GM23338 (cell line): ENCODE measurements at places on chromosomes 4 and X. TPM values are rescaled to one million over a fixed set of nuclear protein-coding genes. Genes with fewer than 3 reads are reported as not detected.

TCP11X2 gene
- polyA plus RNA-seq, result 0.81 and 1.1 TPM in 2 replicates

RENBP gene
- 1.5 and 2.0 TPM in 2 replicates for polyA plus RNA-seq

NPNT gene
- 1.4 and 1.9 TPM in 2 replicates for polyA plus RNA-seq

FRG1 gene
- 52.9 and 65.2 TPM in 2 replicates for polyA plus RNA-seq

DCAF8L2 gene
- polyA plus RNA-seq, result not detected in 2 replicates

ASB5 gene
- not detected in 2 replicates for polyA plus RNA-seq

SLBP gene
- polyA plus RNA-seq, result 58.6 and 62.5 TPM in 2 replicates

TMSB15C gene
- polyA plus RNA-seq, result 1.0 and 1.1 TPM in 2 replicates

DUSP9 gene
- 0.54 and 0.71 TPM in 2 replicates for polyA plus RNA-seq

SPANXN4 gene
- polyA plus RNA-seq, result not detected in 2 replicates

DNA sequence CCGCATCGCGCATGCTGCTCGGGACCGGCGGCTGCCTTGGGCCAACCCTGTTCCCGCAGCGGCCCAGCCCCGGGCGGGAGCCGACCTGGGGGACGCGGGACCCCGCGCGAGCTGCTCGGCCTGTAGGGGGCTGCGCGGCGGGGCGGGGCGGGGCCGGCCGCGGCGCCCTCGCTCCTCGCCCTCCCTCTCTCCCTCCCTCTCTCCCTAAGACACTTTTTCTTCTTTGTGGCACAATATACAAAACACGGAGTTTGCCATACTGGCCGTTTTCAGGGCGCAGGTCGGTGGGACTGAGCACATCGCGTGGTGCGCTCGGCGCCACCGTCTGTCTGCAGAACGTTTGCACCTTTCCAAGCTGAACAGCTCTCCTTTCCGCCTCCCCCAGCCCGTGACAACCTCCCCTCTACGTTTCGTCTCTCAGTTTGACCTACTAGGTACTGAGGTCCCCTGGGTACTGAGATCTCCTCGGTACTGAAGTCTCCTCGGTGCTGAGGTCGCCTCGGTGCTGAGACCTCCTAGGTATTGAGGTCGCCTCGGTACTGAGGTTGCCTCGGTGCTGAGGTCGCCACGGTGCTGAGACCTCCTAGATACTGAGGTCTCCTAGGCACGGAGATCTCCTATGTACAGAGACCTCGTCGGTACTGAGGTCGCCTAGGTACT lies 261.1 kb upstream of the PLCXD1 start:
- H3K27ac ChIP-seq, result no peak overlapping the region
- DNase-seq, result peak; percentile 33
- peak overlapping the region; percentile 45; the same call in 1 of the 2 replicates for H3K4me3 ChIP-seq
- H3K36me3 ChIP-seq, result no peaks in the 10 kb centered on the region

GRCh38 chr4:72860766-72861165 lies 208.8 kb downstream of the COX18 start:
- H3K27ac ChIP-seq, result no peak overlapping the region
- no peaks in the 10 kb centered on the region for H3K36me3 ChIP-seq
- no peak overlapping the region for H3K4me3 ChIP-seq
- no peaks in the 10 kb centered on the region for H3K4me1 ChIP-seq
- no peak for DNase-seq
- no peaks in the 10 kb centered on the region for H3K27me3 ChIP-seq

- H3K27ac ChIP-seq, result no peak overlapping the region
- no peaks in the 10 kb centered on the region for H3K36me3 ChIP-seq
- no peak overlapping the region for H3K4me3 ChIP-seq
- no peak for DNase-seq
Observed at GRCh38 chrX:68833448-68833805, 4.6 kb downstream of the EFNB1 start.

DNA sequence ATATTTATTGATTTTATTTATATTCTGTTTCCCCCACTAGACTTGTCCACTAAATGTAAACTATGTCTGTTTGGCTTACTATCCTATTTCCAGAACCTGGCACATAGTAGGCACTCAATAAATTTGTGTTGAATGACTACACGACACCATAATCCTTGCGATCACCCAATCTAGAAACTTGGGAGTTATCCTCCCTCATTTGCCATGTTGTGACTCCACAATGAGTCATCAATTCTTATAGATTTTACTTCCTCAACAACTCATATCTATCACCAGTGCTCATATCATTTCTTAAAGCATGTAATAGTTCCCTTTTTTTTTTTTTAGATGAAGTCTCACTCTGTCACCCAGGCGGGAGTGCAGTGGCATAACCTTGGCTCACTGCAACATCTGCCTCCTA lies 39.9 kb upstream of the VAMP7 start:
- H3K4me3 ChIP-seq, result no peak overlapping the region
- H3K36me3 ChIP-seq, result no peaks in the 10 kb centered on the region
- no peak overlapping the region for H3K27ac ChIP-seq
- H3K27me3 ChIP-seq, result no peaks in the 10 kb centered on the region
- no peak for DNase-seq

DNA sequence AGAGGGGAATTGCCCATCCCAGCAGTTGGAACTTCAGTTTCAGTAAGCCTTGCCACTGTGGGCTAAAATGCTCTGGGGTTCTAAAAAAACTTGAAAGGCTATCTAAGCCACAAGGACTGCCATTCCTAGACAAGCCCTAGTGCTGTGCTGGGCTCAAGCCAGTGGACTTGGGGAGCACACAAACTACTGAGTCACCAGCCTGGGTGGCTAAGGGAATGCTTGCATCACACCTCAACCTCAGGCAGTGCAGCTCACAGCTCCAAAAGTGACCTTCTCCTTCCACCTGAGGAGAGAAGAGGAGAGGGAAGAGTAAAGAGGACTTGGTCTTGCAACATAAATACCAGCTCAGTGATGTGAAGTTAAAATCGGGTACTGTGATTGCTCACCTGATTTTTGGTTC lies 116.7 kb upstream of the GLRA2 start:
- no peak overlapping the region for H3K4me3 ChIP-seq
- H3K4me1 ChIP-seq, result no peaks in the 10 kb centered on the region
- no peaks in the 10 kb centered on the region for H3K27me3 ChIP-seq
- no peak overlapping the region for H3K27ac ChIP-seq
- DNase-seq, result no peak

- no peak for DNase-seq
- no peaks in the 10 kb centered on the region for H3K36me3 ChIP-seq
- H3K27ac ChIP-seq, result no peak overlapping the region
- no peak overlapping the region for H3K4me3 ChIP-seq
- no peaks in the 10 kb centered on the region for H3K27me3 ChIP-seq
Observed at GRCh38 chr4:122508083-122508482, 51.6 kb upstream of the IL2 start.

GRCh38 chrX:9656277-9656676 lies 109.4 kb downstream of the GPR143 start:
- no peaks in the 10 kb centered on the region for H3K36me3 ChIP-seq
- H3K4me3 ChIP-seq, result no peak overlapping the region
- no peak for DNase-seq

GRCh38 chr4:84512277-84512676 lies 13.2 kb upstream of the NKX6-1 start:
- H3K27ac ChIP-seq, result no peak overlapping the region
- H3K4me3 ChIP-seq, result no peak overlapping the region
- H3K4me1 ChIP-seq, result peaks cover 3% of the 10 kb centered on the region
- no peak for DNase-seq

DNA sequence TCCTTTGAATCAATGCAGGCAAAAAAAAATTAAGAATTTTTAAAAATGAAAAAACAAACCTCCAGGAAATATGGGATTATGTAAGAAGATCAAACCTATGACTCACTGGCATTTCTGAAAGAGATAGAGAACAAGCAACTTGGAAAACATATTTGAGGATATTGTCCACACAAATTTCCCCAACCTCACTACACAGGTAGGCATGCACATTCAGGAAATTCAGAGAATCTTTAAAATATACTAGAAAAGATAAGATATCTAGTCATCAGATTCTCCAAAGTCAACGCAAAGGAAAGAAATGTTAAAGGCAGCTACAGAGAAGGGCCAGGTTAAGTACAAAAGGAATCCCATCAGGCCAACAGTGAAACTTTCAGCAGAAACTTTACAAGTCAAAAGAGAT lies 85.6 kb downstream of the ANTXR2 start:
- DNase-seq, result no peak
- H3K4me3 ChIP-seq, result no peak overlapping the region
- no peaks in the 10 kb centered on the region for H3K4me1 ChIP-seq
- H3K27ac ChIP-seq, result no peak overlapping the region
- no peaks in the 10 kb centered on the region for H3K36me3 ChIP-seq

DNA sequence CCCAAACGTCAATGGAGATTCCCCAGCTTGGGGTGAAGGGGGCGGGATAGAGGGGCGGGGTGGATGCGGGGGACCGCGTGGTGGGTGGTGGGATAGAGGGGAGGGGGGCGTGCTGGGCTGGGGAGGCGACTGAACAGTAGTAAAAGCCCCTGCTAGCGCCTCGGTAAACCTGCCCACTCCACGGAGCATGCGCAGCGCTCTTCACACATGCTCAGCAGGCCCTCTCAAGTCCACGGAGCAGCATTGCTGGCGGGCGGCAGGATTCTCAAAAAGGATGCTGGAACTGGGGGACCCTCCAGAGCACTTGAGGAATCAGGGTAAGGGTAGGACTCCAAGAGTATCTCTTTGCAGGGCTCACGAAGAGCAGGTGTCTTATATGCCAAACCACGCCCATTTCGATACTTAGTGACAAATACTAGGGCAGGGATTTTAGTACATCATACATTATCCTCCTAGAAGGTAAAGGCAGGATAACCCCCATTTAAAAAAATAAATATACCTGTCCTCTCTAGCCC lies 378 bp upstream of the RPS6KA6 start:
- peaks cover 9% of the 10 kb centered on the region; the same call in 1 of the 2 replicates for H3K4me1 ChIP-seq
- no peaks in the 10 kb centered on the region for H3K36me3 ChIP-seq
- no peaks in the 10 kb centered on the region for H3K27me3 ChIP-seq

DNA sequence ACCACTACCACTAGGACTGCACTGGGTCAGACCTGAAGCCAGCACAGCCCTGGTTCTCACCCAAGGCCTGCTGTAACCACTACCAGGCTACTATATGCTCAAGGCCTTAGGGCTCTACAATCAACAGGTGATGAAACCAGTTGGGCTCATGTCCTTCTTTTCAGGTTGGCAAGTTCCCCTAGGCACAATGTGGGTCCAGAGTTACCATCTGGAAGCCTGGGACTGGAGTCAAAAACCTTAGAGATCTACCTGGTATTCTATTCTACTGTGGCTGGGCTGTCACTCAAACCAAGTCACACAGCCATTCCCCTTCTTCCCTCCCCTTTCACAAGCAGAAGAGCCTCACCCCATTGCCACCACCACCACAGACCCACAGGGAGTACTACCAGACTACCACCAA lies 175.6 kb downstream of the RELL1 start:
- no peaks in the 10 kb centered on the region for H3K4me1 ChIP-seq
- H3K4me3 ChIP-seq, result no peak overlapping the region
- no peaks in the 10 kb centered on the region for H3K27me3 ChIP-seq
- H3K27ac ChIP-seq, result no peak overlapping the region

DNA sequence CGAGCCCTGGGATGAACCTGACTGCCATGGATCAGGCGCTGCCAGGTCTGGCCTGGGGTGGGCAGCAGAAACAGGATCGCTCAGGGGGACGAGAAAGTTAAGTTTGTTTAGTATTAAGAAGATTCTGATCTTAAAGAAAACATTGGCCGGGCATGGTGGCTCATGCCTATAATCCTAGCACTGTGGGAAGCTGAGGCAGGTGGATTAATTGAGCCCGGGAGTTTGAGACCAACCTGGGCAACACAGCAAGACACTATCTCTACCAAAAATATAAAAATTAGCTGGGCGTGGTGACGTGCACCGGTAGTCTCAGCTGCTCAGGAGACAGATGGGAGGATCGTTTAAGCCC lies 696 bp upstream of the FLNA start:
- peaks cover 4% of the 10 kb centered on the region; the same call in 1 of the 2 replicates for H3K4me1 ChIP-seq
- DNase-seq, result no peak
- no peaks in the 10 kb centered on the region for H3K36me3 ChIP-seq
- no peaks in the 10 kb centered on the region for H3K27me3 ChIP-seq

- no peak for DNase-seq
- H3K27me3 ChIP-seq, result no peaks in the 10 kb centered on the region
- no peak overlapping the region for H3K4me3 ChIP-seq
- no peak overlapping the region for H3K27ac ChIP-seq
Observed at GRCh38 chrX:48045410-48046311, 25.8 kb downstream of the ZNF630 start.

GRCh38 chr4:55510685-55511084 lies 36.0 kb downstream of the CLOCK start:
- H3K4me1 ChIP-seq, result peaks cover 10% of the 10 kb centered on the region; the same call in 1 of the 2 replicates
- H3K27me3 ChIP-seq, result no peaks in the 10 kb centered on the region
- DNase-seq, result no peak
- H3K4me3 ChIP-seq, result no peak overlapping the region
- H3K27ac ChIP-seq, result no peak overlapping the region
- H3K36me3 ChIP-seq, result no peaks in the 10 kb centered on the region

GRCh38 chr4:106095408-106095807 lies 200.1 kb downstream of the NPNT start:
- no peaks in the 10 kb centered on the region for H3K27me3 ChIP-seq
- H3K4me3 ChIP-seq, result no peak overlapping the region
- no peak for DNase-seq
- no peak overlapping the region for H3K27ac ChIP-seq

DNA sequence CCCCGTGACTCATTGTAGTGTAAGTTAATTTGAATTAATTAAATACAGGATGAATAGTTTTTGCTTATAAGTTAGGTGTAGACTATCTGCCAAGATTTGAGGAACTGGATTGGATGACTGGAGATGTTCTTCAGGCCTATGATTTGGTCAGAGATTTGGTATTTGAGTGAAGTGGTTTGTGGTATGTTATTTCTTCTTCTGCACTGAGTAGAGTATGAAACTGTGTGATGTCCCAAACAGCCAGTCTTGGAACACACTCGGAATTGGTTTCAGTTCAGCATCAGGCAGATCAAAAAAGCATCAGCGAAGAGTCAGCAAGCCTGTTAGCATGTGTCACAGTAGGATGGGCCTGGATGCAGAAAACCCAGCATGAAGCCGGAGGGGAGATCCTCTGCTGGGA lies 294.1 kb downstream of the ARHGAP10 start:
- H3K4me3 ChIP-seq, result no peak overlapping the region
- no peaks in the 10 kb centered on the region for H3K36me3 ChIP-seq
- no peaks in the 10 kb centered on the region for H3K4me1 ChIP-seq
- no peak for DNase-seq

DNA sequence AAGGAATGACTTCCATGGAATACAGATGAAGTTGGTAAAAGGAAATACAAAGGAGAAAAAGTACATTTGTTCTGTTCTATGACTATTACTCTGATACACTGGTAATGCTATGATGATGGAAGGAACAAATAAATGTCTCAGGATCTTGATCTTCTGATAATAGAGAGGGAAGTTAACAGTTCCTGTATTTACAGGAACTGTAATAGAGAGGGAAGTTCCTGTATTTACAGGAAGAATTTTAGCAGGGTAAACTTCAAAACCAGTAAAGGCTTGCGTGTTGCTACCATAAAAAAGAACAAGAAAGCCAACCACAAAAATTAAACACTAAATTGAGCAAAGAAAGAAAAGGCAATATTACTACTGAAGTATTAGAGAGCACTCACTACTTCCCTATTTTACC lies 91.7 kb upstream of the HPGD start:
- H3K4me1 ChIP-seq, result no peaks in the 10 kb centered on the region
- no peaks in the 10 kb centered on the region for H3K27me3 ChIP-seq
- H3K36me3 ChIP-seq, result peaks cover 7% of the 10 kb centered on the region
- DNase-seq, result no peak
- no peak overlapping the region for H3K27ac ChIP-seq

GRCh38 chr4:111562826-111563225 lies 582.4 kb upstream of the FAM241A start:
- H3K36me3 ChIP-seq, result no peaks in the 10 kb centered on the region; the same call in 1 of the 2 replicates
- no peaks in the 10 kb centered on the region for H3K4me1 ChIP-seq
- H3K4me3 ChIP-seq, result no peak overlapping the region
- no peak overlapping the region for H3K27ac ChIP-seq
- DNase-seq, result peak; percentile 8
- H3K27me3 ChIP-seq, result no peaks in the 10 kb centered on the region

- peaks cover 41% of the 10 kb centered on the region for H3K4me1 ChIP-seq
- H3K36me3 ChIP-seq, result no peaks in the 10 kb centered on the region
- 0 out of 2 replicates have a peak overlapping the region, but pooled peaks have one; percentile 4 for H3K4me3 ChIP-seq
Observed at GRCh38 chr4:140046016-140046415, 108.0 kb downstream of the MAML3 start.
